ENCODE measurements at places on chromosomes 1 and 21. TPM values are rescaled to one million over a fixed set of nuclear protein-coding genes. Genes with fewer than 3 reads are reported as not detected.

The HTR6 gene
- total RNA-seq, result 0.18 TPM

The B4GALT2 gene
- 66.8 TPM for total RNA-seq

The FAM163A gene
- total RNA-seq, result not detected

The IGSF3 gene
- total RNA-seq, result 17.9 TPM

The ERG gene
- not detected for total RNA-seq
